ENCODE measurements at places on chromosomes 3 and 15. TPM values are rescaled to one million over a fixed set of nuclear protein-coding genes. Genes with fewer than 3 reads are reported as not detected.

GRCh38 chr3:13785853-13786436 is 93.9 kb downstream of the WNT7A start:
- no peak for DNase-seq
- no peaks in the 10 kb centered on the region for H3K36me3 ChIP-seq
- no peaks in the 10 kb centered on the region for H3K4me1 ChIP-seq
- H3K27ac ChIP-seq = no peak overlapping the region
- peaks cover 29% of the 10 kb centered on the region for H3K27me3 ChIP-seq

DNA sequence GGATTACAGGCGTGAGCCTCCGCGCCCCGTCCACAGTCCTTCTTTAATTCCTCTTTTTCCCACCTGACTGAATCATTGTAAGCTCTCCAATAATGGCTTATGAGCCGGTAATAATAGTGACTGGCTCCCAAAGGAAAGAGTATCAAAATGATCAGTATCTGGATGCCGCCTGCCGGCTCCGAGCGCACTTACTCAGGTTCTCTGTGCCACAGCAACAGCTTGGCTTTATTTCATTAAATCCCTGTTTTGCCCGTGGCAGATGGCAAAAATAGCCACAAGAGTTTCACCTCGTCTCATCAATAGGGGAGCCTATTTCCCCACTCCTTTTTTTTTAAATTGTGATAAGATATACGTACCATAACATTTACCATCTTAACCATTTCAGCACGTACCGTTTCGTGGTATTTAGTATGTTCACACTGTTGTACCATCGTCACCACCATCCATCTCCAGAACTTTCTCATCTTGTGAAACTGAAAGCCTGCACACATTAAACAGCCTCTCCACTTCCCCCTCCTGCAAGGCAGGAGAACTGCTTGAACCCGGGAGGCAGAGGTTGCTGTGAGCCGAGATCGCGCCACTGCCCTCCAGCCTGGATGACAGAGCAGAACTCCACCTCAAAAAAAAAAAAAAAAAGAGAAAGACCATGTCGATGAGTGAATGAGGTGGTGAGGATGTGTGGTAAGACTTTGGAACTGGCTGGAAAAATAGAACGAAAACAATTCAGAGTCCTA is 80.7 kb upstream of the DLG1 start:
- H3K4me1 ChIP-seq = peaks cover 3% of the 10 kb centered on the region
- no peak overlapping the region for H3K27ac ChIP-seq
- H3K4me3 ChIP-seq = no peak overlapping the region
- H3K27me3 ChIP-seq = no peaks in the 10 kb centered on the region
- H3K36me3 ChIP-seq = no peaks in the 10 kb centered on the region
- no peak for DNase-seq

DNA sequence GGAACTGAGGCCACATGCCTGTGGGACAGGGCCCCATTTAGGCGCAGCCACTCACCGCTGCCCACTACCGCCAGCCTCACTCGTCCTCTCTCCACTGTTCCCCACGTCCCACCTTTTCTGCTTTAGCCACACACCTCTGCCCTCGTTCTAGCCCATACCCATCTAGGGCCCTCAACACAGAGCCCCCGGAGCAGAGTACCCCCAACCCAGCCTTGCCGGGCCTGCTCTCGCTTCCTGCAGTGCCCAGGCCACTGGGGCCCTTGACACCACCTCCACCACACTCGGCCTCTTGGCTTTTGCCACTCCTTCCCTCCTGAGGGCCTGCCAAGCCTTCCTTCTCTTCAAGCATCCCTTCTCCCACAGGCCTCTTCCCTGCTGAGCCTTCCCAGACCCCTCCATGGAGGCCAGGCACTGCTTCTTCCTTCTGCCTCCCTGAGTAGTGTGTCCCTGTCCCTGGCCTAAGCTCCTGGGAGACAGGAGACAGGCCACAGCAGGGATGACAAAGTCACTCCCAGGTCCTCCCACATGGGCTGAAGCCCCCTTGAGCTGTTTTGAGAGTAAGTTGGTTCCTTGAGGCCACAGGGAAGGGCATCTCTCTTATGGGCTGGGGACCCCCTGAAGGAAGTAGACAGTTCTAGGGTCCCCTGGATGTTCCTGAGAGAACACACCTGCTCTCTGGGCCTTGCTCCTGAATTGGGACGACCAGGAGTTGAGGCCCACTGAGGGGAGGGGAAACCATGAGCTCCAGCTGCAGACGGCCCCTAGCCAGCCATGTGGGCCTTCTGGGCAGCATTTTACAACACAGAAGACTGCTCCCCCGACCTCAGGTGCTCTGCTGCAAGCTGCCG is 4.4 kb downstream of the PRSS50 start:
- no peak overlapping the region for H3K4me3 ChIP-seq
- peaks cover 4% of the 10 kb centered on the region for H3K27me3 ChIP-seq
- no peak overlapping the region for H3K27ac ChIP-seq
- no peaks in the 10 kb centered on the region for H3K4me1 ChIP-seq
- no peaks in the 10 kb centered on the region for H3K36me3 ChIP-seq

DNA sequence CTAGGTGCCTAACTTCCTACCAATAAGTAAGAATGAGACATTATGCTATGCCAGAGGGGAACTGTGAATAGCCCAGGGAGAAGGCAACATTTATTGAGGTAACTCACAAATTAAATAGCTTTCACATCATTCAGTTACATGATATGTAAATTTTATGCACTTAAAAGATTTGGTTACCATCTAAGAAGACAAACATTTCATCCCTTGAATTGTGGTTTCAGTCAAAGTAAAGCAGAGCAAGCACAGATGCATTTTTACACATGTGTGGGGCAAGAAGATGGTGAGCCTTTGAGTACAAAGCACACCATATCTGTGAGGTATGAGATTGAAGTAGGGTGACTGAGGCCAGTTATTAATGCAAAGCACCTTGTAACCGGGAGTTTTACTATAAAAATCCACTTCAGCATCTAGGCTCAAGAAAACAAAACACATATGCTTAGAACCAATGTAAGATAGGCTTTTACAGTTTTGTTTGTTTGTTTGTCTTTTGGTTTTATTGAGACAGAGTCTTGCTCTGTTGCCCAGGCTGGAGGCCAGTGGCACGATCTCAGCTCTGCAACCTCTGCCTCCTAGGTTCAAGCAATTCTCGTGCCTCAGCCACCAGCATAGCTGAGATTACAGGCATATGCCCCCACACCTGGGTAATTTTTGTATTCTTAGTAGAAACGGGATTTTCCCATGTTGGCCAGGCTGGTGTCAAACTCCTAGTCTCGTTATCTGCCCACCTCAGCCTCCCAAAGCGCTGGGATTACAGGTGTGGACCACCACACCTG is 3.5 kb downstream of the PLSCR2 start:
- H3K36me3 ChIP-seq = no peaks in the 10 kb centered on the region
- no peak overlapping the region for H3K4me3 ChIP-seq
- H3K27me3 ChIP-seq = no peaks in the 10 kb centered on the region
- H3K27ac ChIP-seq = no peak overlapping the region

DNA sequence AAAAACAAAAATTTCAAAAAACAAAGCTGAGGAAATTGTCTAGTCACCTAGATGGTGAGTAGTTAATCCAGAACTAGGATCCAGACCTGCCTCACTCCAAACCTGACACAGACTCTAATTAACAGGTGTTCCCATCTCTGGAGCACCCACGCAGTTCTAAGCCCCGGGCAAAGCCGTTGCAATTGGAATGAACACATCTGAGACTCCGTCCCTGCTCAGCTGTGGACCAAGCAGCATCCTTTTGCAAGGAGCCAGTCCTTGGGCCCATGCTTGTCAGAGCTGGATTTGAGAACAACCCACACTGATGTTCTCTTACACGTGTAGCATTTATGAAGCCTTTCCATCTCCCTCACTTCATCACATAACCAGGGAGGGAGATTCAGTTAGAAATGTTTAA is 54.8 kb downstream of the LMCD1 start:
- H3K36me3 ChIP-seq = peaks cover 45% of the 10 kb centered on the region
- no peak overlapping the region for H3K4me3 ChIP-seq
- no peaks in the 10 kb centered on the region for H3K27me3 ChIP-seq
- H3K27ac ChIP-seq = peak overlapping the region; percentile 99
- DNase-seq = no peak

Gene CCR8
- total RNA-seq = not detected
